ENCODE measurements at places on chromosomes 11 and 22.

DNA sequence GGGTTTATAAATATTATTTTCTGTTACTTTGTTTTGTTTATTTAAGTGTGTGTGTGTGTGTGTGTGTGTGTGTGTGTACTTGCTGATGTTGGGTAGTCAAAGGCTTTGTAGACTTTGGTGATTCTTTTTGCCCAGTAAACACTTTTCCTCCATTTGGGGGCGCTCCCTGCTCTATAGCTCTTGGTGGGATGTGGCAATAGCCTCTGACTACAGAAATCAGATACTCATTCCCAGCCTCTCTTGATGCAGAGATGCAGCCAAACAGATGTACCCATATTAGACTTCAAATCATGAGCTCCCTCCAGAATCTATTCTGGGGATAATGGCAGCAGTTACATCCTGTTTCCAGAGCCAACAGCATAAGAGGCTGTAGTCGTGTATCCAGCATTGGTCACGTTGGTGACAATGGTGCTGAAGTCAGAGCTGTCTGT is 33.4 kb upstream of the APOL5 start:
- no peak for DNase-seq

- DNase-seq, result no peak
Measured at GRCh38 chr11:63763496-63764339, 4.9 kb downstream of the ZFTA start.

DNA sequence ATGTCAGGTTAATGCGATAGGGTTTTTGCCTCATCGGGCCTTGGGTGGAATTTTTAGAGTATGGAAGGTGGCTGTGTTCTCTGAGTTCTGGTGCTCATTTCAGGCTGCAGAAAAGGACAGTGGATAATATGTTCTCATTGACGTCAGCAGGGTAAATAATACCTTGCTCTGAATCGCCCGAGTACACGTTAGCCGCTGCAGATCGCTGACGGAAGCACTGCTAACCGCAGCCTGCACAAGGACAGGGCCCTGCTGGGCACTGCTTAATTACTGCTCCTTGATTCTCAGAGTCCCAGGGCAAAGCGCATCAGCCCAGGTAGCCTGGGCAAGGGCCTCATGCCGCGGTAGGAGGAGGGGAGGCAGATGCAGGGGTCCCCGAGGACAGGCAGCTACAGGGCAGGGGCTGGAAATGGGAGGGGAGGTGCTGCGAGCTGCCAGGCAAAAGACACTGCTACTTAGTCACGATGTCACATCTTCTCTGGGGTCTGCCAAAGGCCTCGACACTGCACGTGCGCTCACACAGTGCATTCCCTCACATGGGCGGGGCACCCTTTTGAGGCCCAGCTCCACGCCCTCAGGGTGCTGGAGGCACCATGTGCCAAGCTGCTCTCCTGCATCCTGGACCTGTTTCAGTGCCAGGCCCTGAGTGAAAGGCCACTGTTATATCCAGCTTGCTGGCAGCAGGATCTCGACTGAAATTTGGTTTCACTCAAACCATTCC is 35.2 kb downstream of the PPP2R1B start:
- DNase-seq, result no peak

DNA sequence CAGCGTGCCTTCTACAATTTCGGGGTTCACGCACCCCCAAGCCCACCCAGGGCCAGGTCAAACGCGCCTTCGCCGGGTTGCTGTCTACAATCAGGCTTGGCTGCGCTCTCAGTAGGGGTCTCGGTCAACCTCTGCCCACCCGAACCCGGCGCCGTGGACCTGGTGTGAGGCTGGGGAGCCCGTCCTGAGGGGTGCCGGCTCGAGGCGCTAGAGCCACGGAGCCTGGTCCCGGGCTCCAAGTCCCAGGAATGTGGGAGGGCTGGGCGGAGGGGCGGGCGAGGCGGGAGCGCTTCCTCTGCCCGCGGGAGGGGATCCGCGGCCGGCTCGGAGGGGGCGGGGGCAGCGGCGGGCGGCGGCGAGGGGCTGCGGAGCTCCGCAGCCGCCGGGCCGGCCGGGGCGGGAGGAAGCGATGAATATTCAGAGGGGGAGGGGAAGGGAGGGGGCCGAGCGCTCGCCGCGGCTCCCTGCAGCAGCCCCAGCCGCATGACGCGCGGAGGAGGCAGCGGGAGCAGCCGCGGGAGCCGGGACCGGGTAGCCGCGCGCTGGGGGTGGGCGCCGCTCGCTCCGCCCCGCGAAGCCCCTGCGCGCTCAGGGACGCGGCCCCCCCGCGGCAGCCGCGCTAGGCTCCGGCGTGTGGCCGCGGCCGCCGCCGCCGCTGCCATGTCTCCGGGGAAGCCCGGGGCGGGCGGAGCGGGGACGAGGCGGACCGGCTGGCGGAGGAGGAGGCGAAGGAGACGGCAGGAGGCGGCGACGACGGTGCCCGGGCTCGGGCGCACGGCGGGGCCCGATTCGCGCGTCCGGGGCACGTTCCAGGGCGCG is at the start of gene PTPRJ:
TSS of gene PTPRJ (plus strand) at position 472 of the 819 bp plus-strand sequence. CDS start 354 bp downstream, outside the sequence.
- peak; percentile 40 for DNase-seq

DNA sequence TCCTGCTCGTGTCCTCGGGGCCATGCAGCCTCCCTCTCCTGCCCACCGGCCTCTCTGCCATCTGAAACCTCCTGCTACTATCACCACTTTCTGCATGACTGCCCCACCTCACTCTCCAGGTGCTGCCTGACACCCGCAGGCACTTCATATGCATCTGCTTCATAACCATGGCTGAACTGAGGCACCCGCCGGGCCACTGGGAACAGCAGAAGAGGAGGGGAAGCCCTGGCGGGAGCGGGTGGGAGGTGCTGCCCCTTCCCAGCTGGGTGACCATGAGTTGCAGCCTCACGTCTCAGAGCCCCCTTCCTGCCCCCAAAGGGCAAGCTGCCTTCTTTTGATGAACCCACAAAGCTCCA is 21.7 kb upstream of the PICK1 start:
- no peak for DNase-seq

DNA sequence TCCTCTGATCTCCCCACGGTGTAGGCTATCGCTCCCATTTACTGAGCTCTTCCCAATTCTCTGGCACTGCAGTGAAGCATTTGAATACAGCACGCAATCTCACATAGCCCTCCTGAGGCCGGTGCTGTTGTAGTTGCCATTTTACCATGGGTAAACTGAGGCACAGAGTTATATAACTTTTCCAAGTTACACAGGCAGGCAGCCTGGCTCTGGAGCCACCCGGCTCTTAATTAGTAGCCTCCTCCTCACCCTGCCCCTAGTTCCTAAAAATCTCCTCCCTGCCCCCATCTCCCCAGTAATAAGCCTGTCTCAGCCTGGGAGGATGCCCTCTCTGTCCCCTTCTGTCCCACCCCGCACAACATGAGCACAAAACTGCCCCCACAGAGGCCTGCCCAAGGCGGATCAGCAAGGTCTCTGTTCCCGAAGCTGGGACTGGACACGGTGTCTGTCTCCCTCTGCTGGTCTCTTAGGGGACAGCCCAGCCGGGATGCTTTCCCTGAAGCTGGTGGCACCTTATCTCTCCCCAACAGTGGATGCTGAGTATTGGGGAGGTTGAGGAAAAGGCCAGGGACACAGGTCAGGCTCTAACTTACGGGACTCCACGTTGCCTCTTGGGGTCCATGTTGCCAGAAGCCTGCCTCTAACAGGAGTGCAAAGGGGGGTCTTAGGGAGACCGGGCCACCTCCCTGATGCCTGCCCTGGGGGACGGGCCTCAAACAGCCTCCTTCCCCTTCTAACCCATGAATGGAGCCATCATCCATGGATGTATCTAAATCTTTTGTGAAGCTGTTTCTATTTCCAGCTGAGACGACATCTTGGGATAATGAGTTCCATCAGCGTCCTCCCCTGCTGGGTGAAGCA is 9.1 kb upstream of the CLCF1 start:
- peak; percentile 56 for DNase-seq

GRCh38 chr11:11415901-11416300 is 62.9 kb upstream of the CSNK2A3 start:
- DNase-seq, result no peak

- no peak for DNase-seq
Measured at GRCh38 chr22:29385151-29385704, 3.1 kb downstream of the AP1B1 start.

GRCh38 chr22:34851918-34852662 is 213.9 kb upstream of the ISX start:
- peak; percentile 57 for DNase-seq

- no peak for DNase-seq
Measured at GRCh38 chr11:1308743-1309497, 512 bp downstream of the TOLLIP start.

- no peak for DNase-seq
Measured at GRCh38 chr11:2549491-2549875, 104.7 kb downstream of the KCNQ1 start.

DNA sequence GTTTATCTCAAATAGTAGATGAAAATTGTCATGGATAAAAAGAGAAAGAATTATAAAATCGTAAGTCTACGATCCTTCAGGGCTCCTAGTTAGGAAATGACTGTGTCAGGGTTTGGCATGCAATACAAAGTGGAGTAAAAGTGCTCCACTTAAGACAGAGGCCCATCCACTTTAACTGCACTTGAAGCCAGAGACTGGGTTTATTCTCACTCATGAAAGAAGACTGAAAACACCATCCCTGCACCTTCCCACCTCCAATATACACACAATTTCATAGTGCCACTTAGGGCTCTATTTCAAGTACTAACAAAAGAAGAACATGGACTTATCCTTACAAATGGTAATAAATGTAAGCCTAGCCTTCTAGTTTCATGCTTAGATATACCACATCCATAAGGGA is 70.7 kb downstream of the ANO5 start:
- DNase-seq, result no peak

- no peak for DNase-seq
Measured at GRCh38 chr11:110217223-110217877, 79.1 kb downstream of the RDX start.

DNA sequence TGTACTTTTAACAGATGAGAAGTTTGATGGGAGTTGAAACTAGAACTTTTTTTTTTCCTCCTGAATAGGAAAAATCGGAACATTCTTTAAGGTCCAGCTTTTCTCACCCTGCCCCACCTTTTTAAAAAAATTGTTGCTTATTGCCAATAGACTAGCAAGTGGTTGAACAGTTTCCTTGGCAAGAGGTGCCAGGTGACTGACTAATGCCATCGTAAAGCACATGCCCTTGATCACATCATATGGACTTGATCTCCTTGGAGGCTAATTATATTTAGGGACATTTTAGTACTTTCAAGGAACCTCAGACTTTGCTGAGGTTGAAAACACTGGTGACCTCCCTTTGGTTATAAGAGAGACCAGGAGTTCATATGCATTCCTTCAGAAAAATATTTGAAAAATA is 57.6 kb downstream of the MTMR3 start:
- DNase-seq, result no peak
